ENCODE measurements at places on chromosomes 2 and 18. TPM values are rescaled to one million over a fixed set of nuclear protein-coding genes. Genes with fewer than 3 reads are reported as not detected.
A peak's percentile ranks its signal among the peaks of the same experiment; 100 is the strongest.

Gene NEDD4L
- 25.7 TPM for total RNA-seq

DNA sequence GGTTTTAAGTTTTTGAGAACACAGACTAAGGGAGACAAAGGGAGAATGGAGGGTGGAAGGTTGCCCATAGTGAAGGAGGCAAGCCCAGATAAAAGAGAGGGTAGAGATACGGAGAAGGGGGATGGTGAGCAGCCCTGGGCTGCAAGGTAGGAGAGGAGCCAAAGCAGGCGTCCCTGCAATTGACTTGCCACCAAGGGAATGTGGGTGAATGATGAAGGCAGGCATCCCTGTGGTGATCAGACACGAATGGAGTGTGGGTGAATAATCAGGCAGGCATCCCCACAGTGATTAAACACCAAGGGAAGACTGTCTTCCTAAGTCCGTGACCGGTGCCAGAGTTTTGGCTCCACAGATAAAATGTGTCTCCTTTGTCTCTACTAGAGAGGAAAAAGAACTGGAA, 16.5 kb upstream of the ALPK2 start:
- no peaks in the 10 kb centered on the region for H3K36me3 ChIP-seq
- H3K4me3 ChIP-seq, result no peak overlapping the region
- no peak overlapping the region for H3K27ac ChIP-seq
- no peaks in the 10 kb centered on the region for H3K27me3 ChIP-seq
- peaks cover 39% of the 10 kb centered on the region for H3K4me1 ChIP-seq

- H3K27me3 ChIP-seq, result no peaks in the 10 kb centered on the region
- H3K4me1 ChIP-seq, result peaks cover 7% of the 10 kb centered on the region
- no peak overlapping the region for H3K4me3 ChIP-seq
- H3K27ac ChIP-seq, result no peak overlapping the region
- DNase-seq, result peak; percentile 68
- H3K36me3 ChIP-seq, result no peaks in the 10 kb centered on the region
Measured at GRCh38 chr2:239396881-239397681, 3.7 kb downstream of the HDAC4 start.

Gene PAIP2B
- 10.1 TPM for total RNA-seq

- H3K27me3 ChIP-seq, result no peaks in the 10 kb centered on the region
- no peak overlapping the region for H3K27ac ChIP-seq
- DNase-seq, result no peak
- H3K4me3 ChIP-seq, result no peak overlapping the region
Measured at GRCh38 chr18:11502368-11502767, 107.0 kb upstream of the SLC35G4 start.

DNA sequence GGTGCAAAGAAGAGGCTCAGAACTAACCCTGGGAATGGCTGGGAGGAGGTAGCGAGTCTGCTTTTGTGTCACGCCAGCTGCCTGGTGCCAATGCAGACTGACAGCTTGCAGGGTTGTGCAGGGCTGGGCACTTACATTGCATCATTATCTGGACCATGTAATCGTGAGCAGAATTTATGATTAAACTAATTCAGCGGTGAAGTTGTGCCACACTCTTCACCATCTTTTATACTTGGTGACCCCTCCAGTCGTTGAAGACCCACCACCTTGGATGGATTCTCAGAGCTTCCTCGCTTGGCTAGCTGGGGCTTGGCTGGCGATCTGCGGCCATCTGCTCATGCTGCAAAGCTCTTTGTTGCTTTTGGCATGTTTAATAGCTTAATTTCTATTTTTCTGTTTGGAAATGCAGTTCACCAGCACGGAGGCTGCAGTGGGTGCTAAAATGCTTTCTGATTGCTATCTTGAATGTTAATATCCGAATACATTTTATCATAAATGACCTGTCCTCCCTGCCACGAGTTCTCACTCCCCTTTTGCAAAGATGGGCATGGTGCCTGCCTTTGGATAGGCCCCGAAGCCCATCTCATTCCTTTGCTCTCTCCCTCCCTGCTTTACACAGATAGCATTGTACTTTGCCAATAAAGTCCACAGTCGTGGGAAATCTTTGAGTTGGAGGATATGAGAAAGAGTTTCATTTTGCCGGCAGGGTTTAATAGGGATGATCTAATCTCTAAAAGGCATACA, 188.2 kb downstream of the PRKCE start:
- H3K36me3 ChIP-seq, result no peaks in the 10 kb centered on the region
- H3K4me3 ChIP-seq, result no peak overlapping the region
- H3K27me3 ChIP-seq, result no peaks in the 10 kb centered on the region
- H3K4me1 ChIP-seq, result peaks cover 95% of the 10 kb centered on the region
- no peak overlapping the region for H3K27ac ChIP-seq
- no peak for DNase-seq

Gene CD207
- total RNA-seq, result not detected

- H3K36me3 ChIP-seq, result no peaks in the 10 kb centered on the region
Measured at GRCh38 chr2:151840216-151841046, 12.2 kb upstream of the ARL5A start.

GRCh38 chr18:22108674-22109073, 60.7 kb upstream of the GATA6 start:
- H3K4me1 ChIP-seq, result no peaks in the 10 kb centered on the region
- DNase-seq, result no peak
- H3K27me3 ChIP-seq, result no peaks in the 10 kb centered on the region
- no peak overlapping the region for H3K27ac ChIP-seq
- H3K4me3 ChIP-seq, result no peak overlapping the region

GRCh38 chr18:10851824-10852319, 297.5 kb downstream of the PIEZO2 start:
- DNase-seq, result peak; percentile 31
- no peaks in the 10 kb centered on the region for H3K36me3 ChIP-seq
- no peaks in the 10 kb centered on the region for H3K4me1 ChIP-seq
- no peaks in the 10 kb centered on the region for H3K27me3 ChIP-seq
- no peak overlapping the region for H3K4me3 ChIP-seq

DNA sequence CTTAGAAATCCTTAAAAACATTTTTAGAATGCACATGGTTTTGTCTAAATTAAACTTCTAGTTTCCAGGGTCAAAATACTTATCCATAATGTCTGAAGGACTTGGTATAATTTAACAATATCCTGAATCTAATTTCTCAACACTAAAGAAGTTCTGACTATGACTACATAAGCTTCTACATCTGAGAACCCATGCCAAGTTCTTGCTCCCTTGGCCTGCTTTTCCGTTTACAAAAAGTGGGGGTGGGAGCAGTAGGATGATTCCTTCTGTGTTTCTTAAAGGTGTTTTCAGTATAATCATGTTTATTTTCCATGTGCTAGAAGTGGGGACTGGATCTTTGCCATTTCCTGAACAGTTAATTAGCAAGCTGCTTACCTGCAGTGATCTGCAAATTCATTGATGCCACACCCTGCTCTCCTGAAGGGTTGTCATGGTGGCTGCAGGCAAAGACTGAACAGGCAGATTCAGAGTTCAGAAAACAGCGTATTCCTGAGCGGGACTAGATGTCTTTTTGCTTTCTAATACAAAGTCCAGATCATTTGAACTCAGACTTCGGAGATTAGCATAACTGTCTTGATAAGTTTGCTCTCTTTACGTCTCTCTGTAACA, 36.2 kb downstream of the ADNP2 start:
- no peak overlapping the region for H3K4me3 ChIP-seq
- H3K4me1 ChIP-seq, result peaks cover 11% of the 10 kb centered on the region
- DNase-seq, result no peak

GRCh38 chr18:44946529-44947113, 265.9 kb downstream of the SETBP1 start:
- peaks cover 25% of the 10 kb centered on the region for H3K36me3 ChIP-seq
- H3K27ac ChIP-seq, result no peak overlapping the region
- no peaks in the 10 kb centered on the region for H3K27me3 ChIP-seq
- DNase-seq, result no peak
- no peaks in the 10 kb centered on the region for H3K4me1 ChIP-seq

- H3K27ac ChIP-seq, result no peak overlapping the region
- H3K27me3 ChIP-seq, result no peaks in the 10 kb centered on the region
- no peak overlapping the region for H3K4me3 ChIP-seq
- no peak for DNase-seq
Measured at GRCh38 chr2:8134473-8134932, 547.4 kb upstream of the ID2 start.

GRCh38 chr2:144495227-144496091, 24.5 kb downstream of the ZEB2 start:
- peaks cover 5% of the 10 kb centered on the region for H3K36me3 ChIP-seq
- peaks cover 30% of the 10 kb centered on the region for H3K4me1 ChIP-seq
- no peaks in the 10 kb centered on the region for H3K27me3 ChIP-seq
- H3K4me3 ChIP-seq, result no peak overlapping the region
- no peak overlapping the region for H3K27ac ChIP-seq

Gene SLC23A3
- total RNA-seq, result 16.6 TPM

DNA sequence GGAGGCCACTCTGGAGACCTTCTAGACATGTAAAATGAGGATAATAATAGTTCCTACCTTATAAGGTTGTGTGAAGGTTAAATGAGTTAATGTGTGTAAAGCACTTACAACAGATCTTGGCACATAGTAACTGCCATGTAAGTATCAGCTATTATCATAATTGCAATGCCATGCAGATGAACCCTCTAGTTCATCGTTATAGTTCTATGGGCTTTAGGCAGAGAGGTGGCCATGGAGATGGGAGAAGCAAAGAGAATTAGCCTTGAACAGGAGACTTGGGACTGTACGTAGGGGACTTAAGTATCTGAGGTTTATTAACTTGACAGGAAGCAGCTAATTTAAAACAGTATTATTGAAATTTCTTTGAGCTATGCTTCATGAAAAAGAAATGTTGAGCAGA, 151.8 kb downstream of the PIK3C3 start:
- no peak for DNase-seq
- no peaks in the 10 kb centered on the region for H3K27me3 ChIP-seq
- no peaks in the 10 kb centered on the region for H3K4me1 ChIP-seq
- H3K36me3 ChIP-seq, result no peaks in the 10 kb centered on the region
- H3K27ac ChIP-seq, result no peak overlapping the region
- no peak overlapping the region for H3K4me3 ChIP-seq

- no peak overlapping the region for H3K4me3 ChIP-seq
- H3K36me3 ChIP-seq, result no peaks in the 10 kb centered on the region
- no peak for DNase-seq
- no peaks in the 10 kb centered on the region for H3K27me3 ChIP-seq
- H3K4me1 ChIP-seq, result peaks cover 7% of the 10 kb centered on the region
- no peak overlapping the region for H3K27ac ChIP-seq
Measured at GRCh38 chr2:237573721-237574415, 7.5 kb downstream of the PRLH start.

DNA sequence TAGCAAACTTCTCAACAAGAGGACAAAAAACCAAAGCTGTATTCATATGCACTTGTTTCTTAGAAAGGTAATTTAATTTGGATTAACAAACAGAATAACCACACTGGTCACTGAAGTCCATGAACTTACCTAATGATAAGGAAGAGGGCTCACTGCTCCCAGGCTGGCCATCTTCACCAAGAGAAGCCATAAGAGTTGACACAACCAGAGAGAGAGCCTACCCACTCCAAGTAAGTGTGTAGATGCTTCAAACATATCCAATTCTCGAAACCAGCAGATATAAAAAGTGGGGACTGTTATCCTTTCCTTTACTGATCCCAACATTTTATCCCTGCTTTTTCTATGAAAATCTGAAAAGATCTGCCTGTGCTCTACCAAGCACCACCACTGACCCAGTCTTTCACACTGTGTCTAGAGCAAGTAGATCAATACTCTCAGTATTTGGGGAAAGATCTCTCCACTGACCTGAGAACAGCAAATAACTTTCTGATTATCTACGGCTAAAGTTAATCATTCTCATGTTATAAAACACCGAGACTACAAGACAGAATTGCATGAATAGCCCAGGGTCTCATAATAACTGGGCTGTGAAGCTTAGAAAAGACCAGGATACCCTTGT, 111.5 kb upstream of the RNU4ATAC start:
- H3K27ac ChIP-seq, result no peak overlapping the region
- H3K4me3 ChIP-seq, result no peak overlapping the region
- peaks cover 38% of the 10 kb centered on the region for H3K36me3 ChIP-seq
- no peaks in the 10 kb centered on the region for H3K4me1 ChIP-seq

DNA sequence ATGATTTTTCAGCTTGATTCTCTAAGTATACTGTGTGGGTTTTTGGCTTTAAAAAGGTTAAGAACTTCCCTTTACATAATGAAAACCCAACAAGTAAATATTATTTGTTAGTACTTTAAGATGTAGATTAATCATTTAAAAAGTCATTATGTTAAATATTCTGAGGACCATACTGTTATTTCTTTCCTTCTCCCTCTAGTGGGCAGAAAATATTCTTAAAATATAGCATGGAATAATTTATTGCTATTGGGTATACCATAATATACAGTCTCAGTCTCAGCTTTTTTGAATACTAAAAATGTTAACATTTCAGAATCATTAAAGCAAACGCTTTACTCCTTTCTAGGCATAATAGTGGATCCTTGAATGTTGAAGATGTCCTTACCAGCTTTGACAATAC, 28.1 kb downstream of the CAMKMT start:
- H3K36me3 ChIP-seq, result no peaks in the 10 kb centered on the region
- no peaks in the 10 kb centered on the region for H3K4me1 ChIP-seq
- DNase-seq, result no peak
- H3K27ac ChIP-seq, result no peak overlapping the region
- H3K4me3 ChIP-seq, result no peak overlapping the region

DNA sequence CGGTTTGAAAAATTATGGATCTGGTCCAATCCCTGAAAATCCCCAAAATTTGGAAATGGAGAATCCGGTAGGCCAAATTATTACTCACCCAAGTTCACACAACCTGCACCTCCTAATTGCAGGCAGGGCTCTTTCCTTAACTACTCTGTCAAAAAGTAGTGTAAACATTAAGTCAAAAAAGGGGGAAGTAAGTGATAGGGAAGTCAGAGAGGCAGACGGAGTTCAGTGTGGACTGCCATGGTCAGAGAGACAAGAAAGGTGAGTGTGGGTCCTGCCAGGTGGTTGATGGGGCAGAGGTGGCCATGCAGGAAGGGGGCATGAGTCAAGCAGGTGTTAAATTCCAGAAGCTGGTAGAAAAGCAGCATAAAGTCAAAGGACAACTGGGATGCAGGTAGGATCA, 104.7 kb upstream of the STPG4 start:
- H3K36me3 ChIP-seq, result no peaks in the 10 kb centered on the region
- H3K4me1 ChIP-seq, result no peaks in the 10 kb centered on the region
- H3K4me3 ChIP-seq, result no peak overlapping the region
- DNase-seq, result no peak
- no peaks in the 10 kb centered on the region for H3K27me3 ChIP-seq

Gene CRYGD
- not detected for total RNA-seq
